Mammary epithelial cell (primary cell): ENCODE measurements at places on chromosomes 11 and 22.

- DNase-seq = no peak
Observed at GRCh38 chr11:56720513-56720912, 21.6 kb downstream of the OR9G1 start.

- no peak for DNase-seq
Observed at GRCh38 chr11:14668731-14669301, 25.2 kb downstream of the PDE3B start.

GRCh38 chr11:11910541-11910940 is 68.8 kb downstream of the USP47 start:
- DNase-seq = no peak

- no peak for DNase-seq
Observed at GRCh38 chr22:27809226-27809603, 7.7 kb upstream of the MN1 start.

GRCh38 chr22:22936915-22937656 is 49.5 kb downstream of the IGLL5 start:
- no peak for DNase-seq

DNA sequence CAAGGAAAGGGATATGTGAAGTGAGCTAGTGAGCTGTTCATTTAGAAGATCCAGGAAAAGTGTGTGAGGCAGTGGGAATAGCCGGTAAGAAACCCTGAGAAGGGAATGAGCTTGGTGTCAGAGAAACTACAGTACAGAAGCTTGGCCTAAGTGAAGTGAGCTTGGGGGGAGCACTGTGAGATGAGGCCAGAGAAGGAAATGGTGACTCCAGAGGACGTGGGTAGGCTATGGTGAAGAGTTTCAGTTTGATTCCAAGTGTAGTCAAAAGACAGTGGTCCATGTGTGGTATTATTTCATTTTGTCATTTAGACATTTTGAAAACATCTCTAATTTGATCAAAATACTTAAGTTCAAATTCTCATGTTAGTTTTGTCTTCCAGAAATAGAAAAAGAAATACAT is 77.2 kb downstream of the GRK3 start:
- no peak for DNase-seq

DNA sequence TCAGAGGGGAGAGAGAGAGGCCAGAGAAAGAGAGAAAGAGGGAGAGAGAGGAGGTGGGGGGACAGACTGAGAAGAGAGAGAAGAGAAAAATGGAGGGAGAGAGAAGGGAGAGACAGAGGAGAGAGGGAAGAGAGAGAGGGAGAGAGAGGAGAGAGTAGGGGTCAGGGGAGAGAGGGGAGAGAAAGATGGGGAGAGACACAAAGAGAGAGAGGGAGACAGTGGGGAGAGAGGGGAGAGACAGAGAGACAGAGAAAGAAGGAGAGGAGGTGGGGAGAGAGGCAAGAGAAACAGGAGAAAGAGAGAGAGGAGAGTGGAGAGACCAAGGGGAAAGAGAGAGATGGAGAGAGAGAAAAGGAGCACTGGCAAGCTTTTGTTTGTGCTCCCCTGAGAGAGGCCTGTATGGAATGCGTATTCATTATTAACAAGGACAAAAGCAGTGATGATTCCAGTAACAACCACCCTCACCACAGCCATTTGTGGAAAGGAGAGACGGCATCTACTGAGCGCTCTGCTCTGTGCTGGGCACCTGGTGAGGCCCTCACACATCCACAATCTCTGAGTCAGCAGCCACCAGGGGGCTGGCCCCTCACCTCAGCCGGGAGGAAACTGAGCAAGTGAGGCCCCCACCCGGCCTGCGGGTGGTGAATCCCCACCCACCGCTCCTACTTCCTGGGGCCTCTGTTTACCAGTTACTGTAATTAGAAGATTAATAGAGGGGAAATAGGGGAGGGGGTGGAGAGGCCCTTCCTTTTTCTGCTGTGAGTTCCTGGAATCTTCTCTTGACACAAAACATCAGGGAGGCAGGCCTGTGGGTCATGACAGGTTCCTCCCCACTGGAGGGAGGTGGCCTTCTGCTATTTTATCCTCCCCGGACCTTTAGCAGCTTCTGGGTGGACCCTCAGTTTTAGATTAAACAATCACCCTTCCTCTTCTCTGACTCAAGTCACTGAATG is 14.6 kb upstream of the MIAT start:
- DNase-seq = no peak

DNA sequence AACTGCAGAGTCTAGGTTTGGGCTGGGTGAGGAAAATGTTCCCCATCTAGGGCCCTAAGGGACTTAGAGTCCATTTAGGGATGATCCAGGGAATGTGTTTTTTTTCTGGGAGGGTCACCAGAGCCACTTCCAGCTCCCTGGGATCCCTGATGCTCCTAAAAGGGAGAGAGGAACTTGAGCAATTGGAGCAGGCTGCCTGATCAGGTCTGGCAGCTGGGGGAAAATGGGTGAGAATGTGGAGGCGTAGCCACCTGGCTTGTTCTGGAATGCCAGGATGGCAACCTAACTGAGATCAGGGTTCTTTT is 1.2 kb downstream of the PGAP2 start:
- DNase-seq = no peak

GRCh38 chr11:104734998-104735397 is 163.3 kb downstream of the CASP12 start:
- no peak for DNase-seq

DNA sequence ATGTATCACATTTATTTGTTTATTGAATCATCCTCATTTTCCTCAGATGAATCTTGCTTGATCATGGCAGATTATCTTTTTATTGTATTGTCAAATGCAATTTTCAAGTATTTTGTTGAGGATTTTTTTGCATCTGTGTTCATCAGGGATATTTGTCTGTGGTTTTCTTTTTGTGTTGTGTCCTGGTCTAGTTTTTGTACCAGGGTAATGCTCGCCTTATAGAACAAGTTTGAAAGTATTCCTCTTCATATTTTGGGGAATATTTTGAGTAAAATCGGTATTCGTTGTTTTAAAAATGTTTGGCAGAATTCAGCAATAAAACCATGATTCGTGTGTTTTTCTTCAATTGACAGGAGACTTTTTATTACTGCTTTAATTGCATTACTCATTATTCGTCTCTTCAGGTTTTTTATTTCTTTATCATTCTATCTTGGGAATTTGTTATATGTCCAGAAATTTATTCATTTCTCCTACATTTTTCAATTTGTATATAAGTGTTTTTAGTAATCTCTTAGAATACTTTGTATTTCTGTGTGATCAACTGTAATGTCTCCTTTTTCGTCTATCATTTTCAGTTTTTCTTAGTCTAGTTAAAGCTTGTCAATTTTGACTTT is 113.4 kb upstream of the SERPIND1 start:
- no peak for DNase-seq

- peak; percentile 70 for DNase-seq
Observed at GRCh38 chr11:130314184-130314749, 450 bp downstream of the ZBTB44 start.

DNA sequence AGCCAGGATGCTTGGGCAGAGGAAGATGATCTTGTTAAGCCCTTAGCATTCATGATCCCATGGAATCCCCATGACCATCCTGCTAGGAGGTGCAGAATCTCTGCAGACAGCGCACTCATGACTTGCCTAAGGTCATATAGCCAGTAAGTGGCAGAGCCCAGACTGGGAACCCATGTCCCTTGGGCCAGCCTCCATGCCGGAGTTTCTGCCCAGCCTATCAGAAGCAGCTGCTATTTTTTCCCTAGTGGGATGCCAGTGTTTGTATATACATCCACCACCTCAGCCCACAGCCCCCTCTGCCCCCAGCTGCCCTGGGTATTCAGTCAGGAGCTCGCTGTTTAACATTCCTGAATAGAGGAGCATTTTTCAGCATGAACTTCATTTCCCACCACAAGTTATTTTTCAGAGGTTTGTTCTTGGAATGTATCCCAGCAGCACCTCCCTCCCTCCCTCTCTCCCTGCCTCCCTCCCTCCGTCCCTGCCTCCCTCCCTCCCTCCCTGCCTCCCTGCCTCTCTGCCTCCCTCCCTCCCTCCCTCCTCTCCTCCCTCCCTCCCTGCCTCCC is 34.4 kb upstream of the SUSD2 start:
- DNase-seq = no peak

DNA sequence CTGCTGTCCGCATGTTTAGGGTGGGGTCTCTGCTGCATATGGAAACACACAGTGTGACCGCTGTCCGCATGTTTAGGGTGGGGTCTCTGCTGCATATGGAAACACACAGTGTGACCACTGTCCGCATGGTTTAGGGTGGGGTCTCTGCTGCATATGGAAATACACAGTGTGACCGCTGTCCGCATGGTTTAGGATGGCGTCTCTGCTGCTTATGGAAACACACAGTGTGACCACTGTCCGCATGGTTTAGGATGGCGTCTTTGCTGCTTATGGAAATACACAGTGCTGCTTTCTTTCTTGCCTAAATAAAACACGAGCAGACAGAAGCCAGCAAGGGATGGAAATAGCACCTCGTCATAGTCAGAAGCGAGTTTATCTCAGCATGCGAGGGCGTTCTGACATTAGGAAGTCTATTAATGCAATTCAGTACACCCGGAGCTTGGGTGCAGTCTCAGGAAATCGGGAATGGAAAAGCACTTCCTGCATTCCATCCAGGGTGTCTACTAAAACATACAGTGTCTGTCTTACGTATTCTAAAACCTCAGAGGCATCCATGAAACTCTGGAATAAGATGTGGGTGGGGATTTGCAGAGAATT is 32.6 kb upstream of the TOLLIP start:
- peak; percentile 9 for DNase-seq

GRCh38 chr22:45627489-45628233 is 44.0 kb upstream of the ATXN10 start:
- DNase-seq = no peak

GRCh38 chr11:133978794-133979193 is 22.0 kb upstream of the IGSF9B start:
- peak; percentile 26 for DNase-seq

DNA sequence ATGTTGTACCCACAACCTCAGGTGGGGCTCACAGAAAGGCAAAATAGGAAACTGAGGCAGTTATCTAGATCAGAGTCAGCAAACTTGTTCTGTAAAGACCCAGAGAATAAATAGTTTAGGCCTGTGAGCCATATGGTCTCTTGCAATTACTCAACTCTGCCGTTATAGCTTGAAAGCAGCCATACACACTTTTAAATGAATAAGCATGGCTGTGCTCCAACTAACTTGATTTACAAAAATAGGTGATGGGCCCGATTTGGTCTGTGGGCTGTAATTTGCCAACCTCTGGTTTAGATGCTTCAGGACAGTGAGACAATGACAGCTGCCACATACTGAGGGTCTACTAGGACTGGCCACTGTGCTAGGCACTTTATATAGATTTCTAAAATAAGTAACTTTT is 198.8 kb upstream of the NARS2 start:
- DNase-seq = no peak

DNA sequence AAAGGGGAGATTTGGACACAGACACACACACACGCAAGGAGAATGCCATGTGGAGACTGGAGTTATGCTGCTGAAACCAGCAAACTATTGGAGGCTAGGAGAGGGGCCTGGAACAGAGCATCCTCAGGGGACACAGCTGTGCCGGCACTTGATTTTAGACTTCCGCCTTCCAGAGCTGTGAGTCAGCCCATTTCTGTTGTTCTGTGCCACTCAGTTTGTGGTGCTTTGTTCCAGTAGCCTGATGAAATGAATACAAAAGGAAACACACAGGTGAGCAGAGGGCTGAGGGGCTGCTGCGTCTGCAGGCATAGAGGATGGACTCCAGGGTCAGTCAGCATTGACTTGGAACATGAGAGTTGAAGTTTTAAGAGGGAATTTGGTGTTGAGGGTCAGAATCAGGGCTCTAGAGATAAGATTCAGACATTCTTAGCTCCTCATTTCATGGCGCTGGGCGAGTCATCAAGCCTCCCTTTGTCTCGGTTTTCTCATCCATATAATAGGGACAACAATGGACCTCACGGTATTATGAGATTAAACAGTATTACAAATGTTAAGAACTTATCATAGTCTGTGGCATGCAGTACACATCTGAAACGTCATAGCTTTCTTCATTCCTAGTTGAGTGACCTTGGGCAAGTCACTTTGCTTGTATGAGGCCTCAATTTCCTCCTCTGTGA is 191.0 kb downstream of the MIAT start:
- DNase-seq = no peak

GRCh38 chr11:106410902-106411301 is 333.4 kb downstream of the AASDHPPT start:
- DNase-seq = no peak

- DNase-seq = no peak
Observed at GRCh38 chr11:66869567-66869870, 12.7 kb downstream of the LRFN4 start.

- no peak for DNase-seq
Observed at GRCh38 chr11:106691807-106692365, 326.4 kb downstream of the GUCY1A2 start.

GRCh38 chr22:37263966-37264887 is 18.1 kb upstream of the CYTH4 start:
- DNase-seq = no peak

DNA sequence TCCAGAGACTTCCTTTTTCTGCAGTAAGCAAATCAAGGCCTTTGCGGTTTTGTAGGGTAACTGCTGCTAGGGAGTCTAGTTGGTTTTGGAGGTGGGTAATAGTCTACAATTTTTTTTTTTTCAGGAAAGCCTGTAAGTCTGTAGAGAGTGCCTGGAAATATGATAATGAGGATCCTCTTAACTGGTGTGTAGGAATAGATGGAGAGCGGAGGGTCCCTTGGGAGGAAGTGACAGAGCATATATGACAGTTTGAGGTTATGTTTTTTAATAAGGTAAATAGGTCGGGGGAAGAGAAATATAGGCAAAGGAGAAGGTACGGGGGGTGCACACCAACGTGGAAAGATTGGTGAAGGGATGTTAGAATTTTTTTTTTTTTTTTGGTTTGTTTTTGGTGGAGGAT is 25.9 kb downstream of the ZNF195 start:
- DNase-seq = no peak

DNA sequence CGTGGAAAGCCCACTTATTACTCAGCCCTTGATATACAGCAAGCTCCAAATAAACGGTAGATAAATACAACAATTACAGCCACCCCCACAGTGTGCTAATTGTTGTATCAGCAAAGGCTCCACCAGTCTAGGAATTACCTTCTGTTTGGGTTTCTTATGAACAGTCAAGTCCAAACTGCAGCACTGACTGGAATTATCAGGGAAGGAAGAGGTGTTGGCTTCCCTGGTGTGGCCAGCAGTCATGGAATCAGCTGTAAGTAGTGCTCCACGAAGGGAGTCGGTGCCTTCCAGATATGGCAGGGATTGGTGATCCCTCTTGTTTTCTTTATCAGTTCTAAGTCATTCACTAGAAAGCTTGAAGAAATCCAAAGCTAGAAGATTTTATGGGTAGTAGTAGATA is 209.1 kb downstream of the SNX19 start:
- no peak for DNase-seq

- peak; percentile 58 for DNase-seq
Observed at GRCh38 chr11:60914633-60915247, 782 bp downstream of the TMEM109 start.

- DNase-seq = no peak
Observed at GRCh38 chr11:70645537-70645936, 247.2 kb downstream of the CTTN start.

- DNase-seq = no peak
Observed at GRCh38 chr11:29063630-29064361, 953.0 kb downstream of the KCNA4 start.
